ENCODE measurements at places on chromosomes 4 and X. TPM values are rescaled to one million over a fixed set of nuclear protein-coding genes. Genes with fewer than 3 reads are reported as not detected.

DNA sequence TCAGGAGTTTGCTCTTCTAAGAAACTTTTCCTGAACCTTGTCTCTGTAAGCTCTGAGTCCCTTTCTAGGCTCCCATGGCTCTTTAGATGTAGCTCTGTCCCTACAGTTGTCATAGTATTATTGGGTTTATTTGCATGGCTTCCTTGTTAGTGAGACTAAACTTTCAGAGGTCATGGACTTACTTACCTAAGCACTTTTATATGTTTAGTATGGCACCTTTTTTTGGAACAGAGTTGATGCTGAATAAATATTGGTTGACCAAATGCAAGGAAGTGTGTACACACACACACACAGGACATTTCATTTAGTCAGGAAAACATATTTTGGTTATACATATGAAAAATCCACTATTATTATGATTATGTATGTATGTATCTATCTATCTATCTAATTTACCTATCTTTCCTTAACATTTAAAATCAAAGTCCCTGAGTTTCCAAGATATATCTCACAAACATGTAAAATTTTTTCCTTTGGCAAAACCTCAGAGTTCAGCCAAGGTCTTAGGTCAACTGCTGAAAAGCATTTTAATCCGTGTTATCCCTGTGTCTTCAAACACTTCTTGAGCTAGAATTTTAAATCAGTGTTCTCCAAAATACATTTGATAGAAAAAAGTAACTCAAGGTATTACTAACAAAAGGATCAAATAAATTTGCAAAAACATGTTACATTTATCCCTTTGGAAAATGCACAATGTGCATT lies 47.1 kb upstream of the GBA3 start:
- no peak for DNase-seq

- DNase-seq, result no peak
Measured at GRCh38 chrX:11189097-11189496, 78.0 kb downstream of the HCCS start.

The ARHGEF38 gene
- polyA plus RNA-seq, result 18.6 TPM

The TCEAL6 gene
- not detected for polyA plus RNA-seq

DNA sequence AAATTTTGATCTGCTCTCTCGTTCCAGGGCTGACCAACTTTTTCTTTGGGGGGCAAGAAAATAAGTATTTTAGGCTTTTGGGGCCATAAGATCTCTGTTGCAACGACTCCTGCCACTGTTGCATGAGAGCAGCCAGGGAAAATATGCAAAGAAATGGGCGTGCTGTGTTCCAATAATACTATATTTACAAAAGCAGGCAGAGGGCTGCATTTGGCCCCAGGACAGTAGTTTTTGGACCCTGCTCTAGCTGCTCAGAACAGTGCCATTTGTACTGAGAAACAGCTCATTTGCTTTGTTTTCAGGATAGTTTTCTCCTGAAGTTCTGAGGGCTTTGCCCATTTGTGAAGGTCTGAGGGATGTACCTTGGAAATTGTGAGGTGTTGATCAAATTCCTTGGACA lies 135.1 kb upstream of the MBNL3 start:
- no peak for DNase-seq

The TMPRSS11F gene
- polyA plus RNA-seq, result not detected

DNA sequence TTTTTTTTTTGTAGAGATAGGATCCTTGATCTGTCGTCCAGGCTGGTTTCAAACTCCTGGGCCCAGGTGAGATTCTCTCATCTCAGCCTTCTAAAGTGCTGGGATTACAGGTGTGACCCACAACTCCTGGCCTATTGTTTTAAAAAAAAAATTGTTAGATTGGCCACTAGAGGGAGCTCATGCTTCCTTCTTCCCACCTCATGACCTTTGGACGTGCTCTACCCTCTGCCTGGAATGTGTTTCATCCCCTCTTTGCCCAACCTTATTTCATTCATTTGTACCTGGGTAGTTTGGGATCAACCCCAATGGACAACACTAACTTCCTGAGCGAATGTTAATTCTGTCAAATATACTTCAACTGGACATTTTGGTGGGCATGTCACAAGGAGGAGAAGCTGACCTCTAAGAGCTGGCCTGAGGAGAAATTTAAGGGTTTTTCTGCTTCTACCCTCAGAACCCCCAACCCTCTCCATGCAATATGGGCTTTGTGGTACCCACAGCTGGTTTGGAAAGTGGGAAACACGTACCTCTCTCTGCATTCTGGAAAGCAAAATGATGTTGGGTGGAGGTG lies 6.4 kb downstream of the PPEF2 start:
- DNase-seq, result peak; percentile 67

The GPC3 gene
- not detected for polyA plus RNA-seq

The IL3RA gene
- polyA plus RNA-seq, result 10.6 TPM

The PASD1 gene
- polyA plus RNA-seq, result not detected

The MAOB gene
- 179 TPM for polyA plus RNA-seq

GRCh38 chr4:182140547-182140946 lies 102.7 kb upstream of the TENM3 start:
- peak; percentile 10 for DNase-seq

- no peak for DNase-seq
Measured at GRCh38 chrX:16418650-16419049, 231.3 kb upstream of the S100G start.

DNA sequence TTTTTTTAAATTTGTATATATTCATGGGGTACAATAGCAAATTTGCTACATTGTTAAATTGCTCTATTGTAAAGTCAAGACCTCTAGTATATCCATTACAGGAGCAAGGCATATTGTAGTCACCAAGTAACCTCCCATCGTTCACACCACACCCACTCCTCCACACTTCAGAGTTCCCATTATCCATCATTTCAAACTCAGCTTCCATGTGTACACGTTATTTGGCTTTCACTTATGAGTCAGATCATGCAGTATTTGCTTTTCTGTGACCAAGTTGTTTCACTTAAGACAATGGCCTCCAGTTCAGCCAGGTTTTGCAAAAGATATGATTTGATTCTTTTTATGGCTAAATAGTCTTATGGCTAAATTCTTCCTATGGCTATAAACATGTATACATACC lies 2614.2 kb downstream of the PCDH7 start:
- no peak for DNase-seq

DNA sequence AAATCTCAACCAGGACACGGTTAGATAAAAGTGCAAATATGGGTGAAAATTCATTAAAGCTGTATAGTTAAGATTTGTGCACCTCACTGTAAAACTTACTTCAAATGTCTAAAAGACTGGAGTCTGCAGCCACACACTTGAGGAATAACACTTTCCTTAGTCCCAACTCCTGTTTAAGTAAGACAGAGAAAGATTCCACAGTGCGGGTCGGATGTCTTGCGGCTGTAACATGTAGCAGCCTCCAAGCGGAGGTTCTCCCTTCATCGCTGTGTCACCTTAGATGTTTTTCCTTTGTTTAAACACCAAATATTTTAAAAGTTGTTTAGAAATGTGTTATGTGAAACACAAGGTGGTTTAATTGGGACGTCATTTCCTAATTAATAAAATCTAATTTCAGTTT lies 905 bp upstream of the MAEA start:
- no peak for DNase-seq

DNA sequence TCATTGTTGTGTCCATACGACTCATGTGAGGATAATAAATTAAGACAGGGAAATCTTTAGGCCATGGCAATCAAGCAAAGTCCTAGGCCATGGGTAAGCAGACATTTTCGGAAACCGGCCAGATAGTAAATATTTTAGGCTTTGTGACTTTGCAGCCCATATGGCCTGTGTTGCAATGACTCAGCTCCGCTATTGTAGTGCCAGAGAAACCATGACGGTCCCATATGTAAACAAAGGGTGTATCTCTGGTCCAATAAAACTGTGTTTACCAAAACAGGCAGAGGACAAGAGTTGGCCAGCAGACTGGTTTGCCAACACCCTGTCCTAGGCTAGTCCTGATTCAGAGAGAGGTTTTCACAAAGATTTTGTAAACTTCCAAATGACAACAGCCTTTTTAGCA lies 5.0 kb downstream of the FAM114A1 start:
- no peak for DNase-seq

DNA sequence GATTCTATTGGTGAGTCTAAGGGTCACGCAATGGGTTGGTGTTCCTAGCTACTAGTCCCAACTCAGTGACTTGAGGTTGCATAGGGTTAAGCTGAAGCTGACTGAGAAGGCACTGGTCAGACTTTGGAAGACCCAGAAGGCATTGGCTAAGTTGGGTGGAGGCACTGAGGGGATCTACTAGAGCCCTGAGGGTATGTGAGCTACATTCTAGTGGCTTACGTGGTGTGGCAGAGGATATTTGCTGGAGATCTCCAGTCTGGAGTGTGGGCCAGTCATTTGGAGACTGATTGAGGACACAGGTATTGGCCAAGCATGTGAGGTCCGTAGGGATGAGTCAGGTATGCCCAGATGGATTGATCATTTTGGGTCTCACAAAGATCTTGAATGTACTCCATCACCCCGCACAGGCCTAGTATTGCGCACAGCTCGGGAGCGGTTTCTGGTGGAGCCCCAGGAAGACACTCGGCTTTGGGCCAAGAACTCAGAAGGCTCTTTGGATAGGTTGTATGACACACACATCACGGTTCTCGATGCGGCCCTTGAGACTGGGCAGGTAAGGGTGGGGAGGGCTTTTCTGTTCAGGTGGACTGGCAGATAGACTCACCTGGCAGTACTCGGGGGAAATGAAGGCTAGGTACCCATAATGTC lies 7.2 kb downstream of the USP11 start:
- no peak for DNase-seq

GRCh38 chr4:149997881-149998421 lies 80.3 kb upstream of the DCLK2 start:
- peak; percentile 9 for DNase-seq

DNA sequence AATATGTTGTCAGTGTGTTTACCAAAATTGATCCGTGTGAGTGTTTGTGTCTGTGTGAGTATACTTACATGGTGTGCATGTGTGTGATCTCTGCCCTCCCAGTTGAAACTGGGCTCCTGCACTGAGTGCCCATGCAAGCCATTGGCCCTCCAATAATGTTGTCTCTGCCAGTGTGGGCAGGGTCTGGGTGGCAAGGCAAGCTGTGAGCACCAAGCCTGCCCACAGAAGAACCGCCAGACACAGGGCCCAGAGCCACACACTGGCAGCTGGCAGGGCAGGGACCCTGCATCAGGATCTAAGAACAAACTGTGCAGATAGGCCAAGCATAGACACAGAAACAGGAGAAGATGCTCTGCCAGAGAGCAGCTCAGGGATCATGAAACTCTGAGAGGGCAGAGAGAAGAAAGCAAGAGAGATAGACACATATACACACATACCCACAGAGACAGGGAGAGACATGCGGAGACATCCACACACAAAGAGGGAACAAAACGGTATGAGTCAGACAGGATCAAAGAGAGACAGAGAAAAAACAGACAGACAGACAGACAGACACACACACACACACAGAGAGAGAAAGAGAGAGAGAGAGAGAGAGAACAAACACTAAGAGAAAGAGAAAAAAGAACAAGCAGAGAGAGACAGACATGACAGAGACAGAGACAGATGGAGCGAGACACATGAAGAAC lies 555.0 kb downstream of the MID1IP1 start:
- DNase-seq, result no peak

- no peak for DNase-seq
Measured at GRCh38 chrX:66622209-66622608, 16.7 kb downstream of the EDA2R start.

The TMPRSS11A gene
- not detected for polyA plus RNA-seq

DNA sequence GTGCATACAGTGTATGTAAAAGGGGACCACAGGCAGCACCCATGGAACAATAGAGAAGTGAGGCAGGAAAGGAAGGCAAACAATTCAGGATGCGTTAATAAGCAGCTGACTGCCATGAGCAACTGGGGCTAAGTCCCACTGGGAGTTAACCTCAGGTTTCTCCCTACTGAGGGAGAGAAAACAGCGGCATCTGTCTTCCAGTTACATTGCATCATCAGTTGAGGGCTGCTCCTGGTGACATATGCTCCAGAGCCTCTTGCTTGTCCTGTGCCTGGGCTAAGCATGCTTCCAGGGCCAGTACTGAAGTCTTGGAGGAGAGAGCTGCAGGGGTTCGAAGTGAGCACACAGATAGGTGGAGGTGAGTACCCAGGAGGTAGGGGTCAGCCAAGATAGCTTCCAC lies 24.3 kb downstream of the RAI2 start:
- no peak for DNase-seq

DNA sequence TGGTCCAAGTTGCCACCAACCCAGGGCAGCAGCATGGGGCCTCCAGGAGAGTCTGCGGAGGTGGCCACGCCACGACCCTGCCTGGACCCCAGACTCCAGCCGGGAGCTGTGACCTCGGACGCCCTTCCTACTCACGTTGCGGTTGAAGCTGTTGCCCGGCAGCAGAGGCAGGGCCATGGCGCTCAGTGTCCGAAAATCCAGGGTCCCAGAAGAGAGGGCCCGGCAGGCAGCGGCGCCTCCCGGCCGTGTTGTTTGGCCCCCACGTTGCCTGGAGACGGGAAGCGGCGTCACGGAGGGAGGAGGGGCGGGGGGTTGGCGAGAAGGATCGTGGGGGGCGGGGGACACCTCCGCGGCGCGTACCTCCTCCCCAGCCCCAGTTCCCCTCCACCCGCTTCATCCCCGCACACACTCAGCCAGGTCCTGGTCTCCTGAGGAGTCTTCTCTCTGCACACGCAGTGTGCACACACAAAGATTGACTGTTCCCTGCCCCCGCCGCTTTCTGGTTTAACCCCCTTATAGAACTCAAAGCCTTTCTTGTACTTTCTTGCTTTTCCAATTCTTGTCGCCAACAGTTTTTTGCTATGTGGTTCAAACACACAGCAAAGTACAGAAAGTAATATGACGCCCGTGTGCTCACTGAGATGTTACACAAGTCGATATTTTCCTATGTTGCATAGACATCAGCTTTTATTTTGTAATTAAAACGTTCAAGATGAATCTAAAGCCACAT lies at the start of gene EFHC2:
Gene EFHC2, minus strand, starts transcription at position 261 of the 730 bp plus-strand sequence. Its CDS starts 84 bp downstream, at position 177.
- DNase-seq, result peak; percentile 58

- DNase-seq, result peak; percentile 35
Measured at GRCh38 chrX:77788050-77788449, 2.0 kb upstream of the ATRX start.

DNA sequence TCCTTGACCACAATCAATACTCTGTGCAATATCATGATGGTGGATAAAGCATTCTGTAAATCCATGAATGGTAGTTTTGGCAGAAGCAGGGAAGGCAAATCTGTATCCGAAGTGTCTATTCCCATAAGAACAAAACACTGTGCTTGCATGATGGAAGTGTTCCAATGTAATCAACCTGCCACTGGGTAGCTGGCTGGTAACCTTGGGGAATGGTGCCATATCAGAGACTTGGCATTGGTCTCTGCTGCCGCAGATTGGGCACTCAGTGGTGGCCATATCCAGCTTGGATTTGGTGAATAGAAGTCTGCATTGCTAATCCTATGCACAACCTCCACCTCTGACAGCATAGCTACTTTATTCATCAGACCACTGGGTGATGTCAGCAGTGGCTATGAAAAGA lies 114.3 kb upstream of the EMCN start:
- no peak for DNase-seq

GRCh38 chr4:38567457-38567856 lies 96.5 kb upstream of the KLF3 start:
- DNase-seq, result no peak

DNA sequence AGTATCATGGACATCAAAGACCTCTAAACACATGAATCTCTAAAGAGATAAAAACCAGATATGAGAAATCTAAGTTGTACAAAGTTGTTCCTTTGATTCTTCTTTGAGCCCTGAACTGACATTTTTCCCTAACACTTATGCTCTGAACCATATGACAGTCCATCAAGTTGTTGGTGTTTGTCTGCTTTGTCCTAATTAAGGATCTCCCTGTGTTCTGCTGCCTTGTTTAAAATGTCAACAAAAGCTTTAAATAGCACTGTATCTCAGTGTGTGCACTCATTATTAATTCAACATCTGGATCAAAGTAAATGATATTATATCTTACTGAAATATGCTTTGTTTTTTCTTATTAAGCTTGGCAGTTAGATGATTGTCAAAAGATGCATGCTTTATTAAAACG lies 321.8 kb downstream of the MAPK10 start:
- no peak for DNase-seq

The ADAMTS3 gene
- polyA plus RNA-seq, result 0.72 TPM

Measured in small intestine (tissue), 16 donors.